ENCODE measurements at places on chromosomes 12 and 14.

- no peak for DNase-seq
These were observed 1.3 kb downstream of the RITA1 start for GRCh38 chr12:113186666-113187325.

- DNase-seq, result no peak
These were observed 24.3 kb downstream of the PPM1H start for GRCh38 chr12:62910549-62911169.

DNA sequence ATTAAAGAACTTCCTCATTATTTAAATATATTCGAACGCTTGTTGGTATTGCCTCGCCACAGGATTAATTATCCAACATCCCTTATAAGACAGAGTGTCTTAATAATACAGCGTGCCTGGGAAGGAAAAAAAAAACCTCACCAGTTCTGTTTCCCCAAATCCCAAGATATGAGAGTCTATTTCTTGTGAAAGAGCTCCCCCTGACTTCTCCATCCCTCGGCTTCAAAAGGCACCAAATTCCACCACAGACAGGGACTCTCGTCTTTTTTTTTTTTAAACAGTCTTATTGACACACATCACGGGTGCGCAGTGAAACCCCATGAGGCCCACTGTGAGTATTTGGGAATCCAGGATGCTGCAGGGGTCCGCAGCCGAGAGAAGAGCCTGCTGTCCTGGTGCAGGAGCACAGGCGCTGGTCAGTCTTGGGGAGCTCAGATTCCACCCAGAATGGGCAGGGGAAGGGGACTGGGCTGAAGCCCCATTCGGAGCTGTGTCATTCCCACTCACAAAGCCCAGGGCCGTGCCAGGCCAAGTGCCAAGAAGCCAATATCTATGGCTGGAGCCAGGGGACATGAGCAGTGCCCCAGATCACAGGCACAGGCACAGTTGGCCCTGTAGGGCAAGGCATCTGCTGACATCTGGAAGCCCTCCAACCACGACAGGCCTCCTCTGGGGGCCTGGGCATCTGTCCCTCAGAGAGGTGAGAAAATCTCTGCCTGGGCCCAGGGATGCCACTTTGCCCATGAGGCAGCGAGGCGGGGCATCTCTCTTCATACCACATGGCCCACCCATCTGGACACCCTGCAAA is 71.9 kb downstream of the BCL11B start:
- DNase-seq, result no peak

DNA sequence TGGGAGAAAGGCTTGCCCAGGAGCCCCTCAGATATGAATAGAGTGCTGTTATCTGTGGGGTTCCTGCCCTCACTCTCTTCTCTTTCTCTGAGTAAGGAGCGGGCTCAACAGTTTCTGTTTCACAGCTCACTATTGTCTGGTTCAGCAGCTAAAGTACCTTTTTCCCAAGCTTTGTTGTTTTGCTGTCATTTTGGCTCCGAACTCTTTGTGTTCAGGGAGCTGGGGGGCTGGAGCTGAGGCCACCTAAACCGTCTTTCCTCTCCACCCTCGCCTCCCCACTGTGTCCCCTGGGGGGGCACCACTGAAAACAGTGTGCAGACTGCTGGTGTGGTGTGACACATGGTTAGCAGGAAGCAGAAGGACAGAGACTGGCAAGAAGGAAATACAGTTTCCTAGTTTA is 51.4 kb downstream of the FBXW8 start:
- no peak for DNase-seq

DNA sequence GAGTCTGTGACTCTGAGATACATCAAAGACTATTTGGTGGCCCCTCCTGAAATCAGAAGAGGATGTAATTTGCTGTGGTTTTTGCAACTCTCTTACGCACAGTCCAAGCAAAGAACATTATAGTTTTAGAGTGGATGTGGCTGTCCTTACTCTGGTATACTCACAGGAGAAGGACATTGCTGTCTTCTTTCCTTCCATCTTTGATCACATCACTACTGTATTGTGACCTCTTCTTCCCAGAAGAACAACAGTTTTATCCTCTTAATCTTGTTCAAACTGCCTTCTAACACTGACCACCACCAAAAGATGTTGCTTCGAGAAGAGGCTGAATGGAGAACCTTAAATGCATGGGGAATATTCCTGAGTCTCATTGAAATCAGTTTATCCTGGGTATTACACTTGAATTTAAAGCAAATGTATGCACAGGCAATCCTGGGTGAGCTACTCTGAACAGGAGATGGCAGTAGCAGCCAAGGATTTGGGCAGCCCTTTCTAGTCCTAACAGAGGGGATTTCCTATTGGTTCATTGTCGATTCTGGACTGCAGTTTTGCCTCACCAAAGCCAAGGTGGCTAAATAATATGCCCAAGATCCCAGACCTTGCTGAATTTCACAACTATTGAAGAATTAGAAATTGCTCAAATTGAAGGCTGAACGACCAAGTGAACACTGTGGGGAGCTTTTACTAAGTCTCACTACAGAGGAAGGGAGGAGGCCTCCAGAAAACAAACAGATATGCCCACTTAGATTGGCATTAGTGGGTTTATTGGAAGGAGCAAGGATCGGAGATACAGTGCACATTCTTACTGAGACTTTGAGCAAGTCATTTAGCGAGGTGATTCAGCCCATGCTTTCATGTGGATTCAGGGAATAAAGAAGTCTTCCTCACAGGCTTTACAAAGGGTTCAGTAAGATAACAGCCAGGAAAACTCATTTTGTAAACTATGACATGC is 282.8 kb downstream of the PAWR start:
- no peak for DNase-seq

- no peak for DNase-seq
These were observed 235.3 kb downstream of the PLCZ1 start for GRCh38 chr12:18502422-18502968.

DNA sequence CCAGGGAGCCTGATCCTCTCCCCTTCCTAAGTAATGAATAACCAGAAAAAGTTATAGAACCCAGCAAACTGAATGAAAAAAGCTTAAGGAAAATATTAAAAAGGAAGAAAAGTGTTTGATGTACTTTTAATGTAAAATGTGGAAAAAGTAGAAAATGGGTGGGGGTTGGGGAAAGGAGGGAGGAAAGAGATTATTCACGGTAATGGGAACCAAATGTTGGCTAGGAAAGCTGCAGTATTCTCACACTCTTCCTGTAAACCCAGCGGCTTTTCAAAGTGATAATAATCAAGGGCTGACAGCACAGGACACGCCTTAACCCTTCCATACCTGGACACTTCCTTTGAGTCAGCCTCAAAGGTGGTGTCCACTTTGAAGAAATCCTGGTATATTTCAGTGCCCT is 139.2 kb downstream of the TGFB3 start:
- no peak for DNase-seq

- no peak for DNase-seq
These were observed 24.3 kb upstream of the ANO2 start for GRCh38 chr12:5969156-5969973.

DNA sequence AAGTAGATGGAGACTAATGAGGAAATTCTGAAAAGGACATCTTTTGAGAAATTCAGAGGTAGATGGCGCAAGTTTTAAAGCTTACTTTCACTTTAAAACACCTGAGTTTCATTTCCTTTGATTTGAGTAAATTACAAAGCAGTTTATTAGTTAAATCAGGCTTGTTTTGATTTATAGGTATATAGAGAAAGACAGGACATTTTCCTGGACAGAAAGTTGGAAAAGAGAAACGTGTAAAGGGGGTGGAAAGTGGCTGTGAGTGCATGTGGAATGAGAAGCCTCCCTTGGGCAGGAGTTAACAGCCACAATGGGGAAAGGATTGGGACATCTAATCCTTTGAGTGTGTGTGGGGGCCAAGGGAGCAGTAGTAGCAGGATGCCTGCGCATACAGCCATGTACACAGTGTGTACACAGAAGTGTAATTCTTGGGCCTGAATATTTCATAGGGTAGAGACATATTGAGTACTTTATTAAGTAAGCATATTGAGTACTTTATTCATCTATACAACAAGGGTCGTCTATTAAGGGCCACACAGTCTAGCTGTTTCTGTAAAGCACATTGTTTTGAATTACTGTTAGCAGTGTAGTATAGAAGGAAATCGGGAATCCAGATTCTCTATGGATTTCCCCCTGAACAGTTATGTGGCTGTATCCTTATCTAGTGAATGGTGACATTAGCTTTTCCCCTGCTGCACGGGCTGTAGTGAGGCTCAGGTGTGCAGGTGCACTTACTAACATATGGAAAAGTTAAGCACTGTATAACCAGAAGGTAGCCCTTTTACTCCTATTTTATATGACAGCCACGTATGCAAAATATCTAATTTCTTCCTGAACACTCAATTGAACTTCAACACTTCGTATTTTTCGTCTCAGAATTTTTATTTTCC is 19.1 kb downstream of the MARK3 start:
- no peak for DNase-seq

DNA sequence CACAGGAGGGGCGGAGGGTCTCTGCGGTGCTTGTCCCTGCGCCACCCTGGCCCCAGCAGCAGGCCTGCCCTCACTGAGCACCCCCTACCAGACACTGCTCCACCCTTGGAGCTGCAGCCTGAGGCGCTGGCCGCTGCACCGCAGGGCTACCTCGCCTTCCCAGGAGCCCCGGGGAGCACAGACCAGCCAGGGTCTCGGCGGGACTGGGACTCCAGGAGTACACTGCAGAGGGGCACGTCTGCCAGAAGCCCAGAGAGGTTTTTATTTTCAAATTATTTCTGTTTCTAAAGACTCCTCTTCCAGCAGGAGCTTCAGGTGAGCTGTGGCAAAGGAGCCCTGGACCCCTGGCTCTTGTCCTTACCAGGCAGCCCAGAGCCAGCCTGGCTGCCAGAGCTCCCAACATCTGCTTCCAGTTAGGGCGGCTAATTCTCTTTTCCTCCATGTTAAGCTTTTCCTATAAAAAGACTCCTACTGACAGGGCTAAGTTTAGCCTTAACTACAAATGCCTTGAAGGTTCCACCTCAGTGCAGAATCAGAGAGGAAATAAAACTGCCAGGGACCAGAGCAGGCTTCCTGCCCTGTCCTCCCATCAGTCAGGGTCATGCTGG is 26.4 kb downstream of the DEGS2 start:
- no peak for DNase-seq

- no peak for DNase-seq
These were observed 33.0 kb downstream of the BEGAIN start for GRCh38 chr14:100554082-100554677.

DNA sequence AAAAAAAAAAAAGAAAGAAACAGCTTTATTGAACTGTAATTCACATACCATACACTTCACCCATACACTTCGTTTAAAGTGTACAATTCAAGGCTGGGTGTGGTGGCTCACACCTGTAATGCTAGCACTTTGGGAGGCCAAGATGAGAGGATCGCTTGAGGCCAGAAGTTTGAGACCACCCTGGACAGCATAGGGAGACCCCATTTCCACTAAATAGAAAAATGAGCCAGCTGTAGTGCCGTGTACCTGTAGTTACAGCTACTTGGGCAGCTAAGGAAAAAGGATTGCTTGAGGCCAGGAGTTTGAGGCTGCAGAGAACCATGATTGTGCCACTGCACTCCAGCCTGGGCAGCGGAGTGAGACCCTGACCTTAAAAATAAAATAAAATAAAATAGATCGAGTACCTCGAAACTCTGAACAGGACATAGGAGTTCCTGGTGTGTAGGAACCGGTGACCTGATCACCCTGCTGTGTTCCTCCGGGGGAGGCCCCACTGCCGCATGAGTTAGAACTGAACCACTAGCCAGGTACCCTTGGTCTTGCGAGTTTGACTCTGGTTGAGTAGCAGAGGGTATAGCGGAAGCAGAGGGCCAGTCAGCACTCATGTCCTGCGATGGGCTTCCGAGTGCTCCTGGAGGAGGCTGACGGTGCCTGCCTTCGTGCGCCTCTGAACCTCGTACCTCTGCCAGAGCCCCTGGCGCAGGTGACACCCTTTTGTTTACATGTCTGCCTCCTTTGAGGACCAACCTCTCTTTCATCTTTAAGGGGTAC is 80.0 kb downstream of the B4GALNT3 start:
- DNase-seq, result no peak

DNA sequence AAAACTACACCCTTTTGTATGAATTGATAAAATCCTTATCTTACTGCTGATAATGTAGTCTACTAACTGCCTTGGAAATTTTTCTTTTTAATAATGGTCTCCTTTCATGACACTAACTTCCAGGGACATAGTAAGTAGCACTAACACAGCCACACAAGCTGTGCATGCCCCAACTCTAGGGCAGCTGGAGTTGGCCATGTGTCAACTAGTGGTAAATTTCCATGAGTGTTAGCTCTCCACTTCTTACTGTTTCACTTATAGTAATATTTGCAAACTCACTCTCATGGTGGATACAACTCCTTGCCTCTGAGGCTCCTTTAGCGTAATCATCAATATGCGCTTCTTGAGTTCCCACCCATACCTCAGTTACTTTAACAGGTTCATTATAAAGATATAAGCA is 38.0 kb downstream of the LGR5 start:
- no peak for DNase-seq

GRCh38 chr12:93468008-93468371 is 676 bp downstream of the MRPL42 start:
- DNase-seq, result no peak

DNA sequence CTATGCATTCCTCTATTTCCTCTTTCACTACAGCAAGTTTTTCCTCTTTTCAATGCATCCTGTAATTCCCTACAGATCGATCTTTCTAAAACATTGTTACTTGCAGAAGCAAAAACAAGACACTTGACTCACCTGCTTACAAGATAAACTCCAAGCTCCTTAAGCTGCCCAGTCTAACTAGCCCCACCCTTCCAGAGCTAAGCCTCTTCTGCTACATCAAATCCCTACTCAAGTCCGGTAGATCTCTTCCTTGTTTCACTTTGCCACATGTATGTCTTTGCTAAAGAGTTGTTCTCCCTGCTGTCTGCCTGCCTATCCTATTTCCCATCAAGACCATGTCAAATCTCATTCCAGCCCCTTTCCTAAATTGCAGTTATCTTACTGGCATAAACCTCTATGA is 724.8 kb downstream of the C12orf50 start:
- DNase-seq, result no peak

- DNase-seq, result no peak
These were observed 5.3 kb downstream of the GSC start for GRCh38 chr14:94764573-94764972.

GRCh38 chr12:98699586-98699985 is 54.5 kb downstream of the APAF1 start:
- no peak for DNase-seq

Data from anterior cingulate cortex (tissue), 58 donors.